ENCODE measurements at places on chromosomes 2 and 18. TPM values are rescaled to one million over a fixed set of nuclear protein-coding genes. Genes with fewer than 3 reads are reported as not detected.

Gene GPR155
- 3.8 TPM for total RNA-seq

Gene ARHGAP15
- 0.42 TPM for total RNA-seq

Gene RTP5
- not detected for total RNA-seq

- DNase-seq: peak; percentile 6
These were observed 37.8 kb downstream of the COMMD1 start for GRCh38 chr2:61943251-61943650.

GRCh38 chr2:231960810-231961348, 634 bp upstream of the DIS3L2 start:
- DNase-seq: no peak

- no peak for DNase-seq
These were observed 52.2 kb upstream of the OTOS start for GRCh38 chr2:240192661-240193060.

DNA sequence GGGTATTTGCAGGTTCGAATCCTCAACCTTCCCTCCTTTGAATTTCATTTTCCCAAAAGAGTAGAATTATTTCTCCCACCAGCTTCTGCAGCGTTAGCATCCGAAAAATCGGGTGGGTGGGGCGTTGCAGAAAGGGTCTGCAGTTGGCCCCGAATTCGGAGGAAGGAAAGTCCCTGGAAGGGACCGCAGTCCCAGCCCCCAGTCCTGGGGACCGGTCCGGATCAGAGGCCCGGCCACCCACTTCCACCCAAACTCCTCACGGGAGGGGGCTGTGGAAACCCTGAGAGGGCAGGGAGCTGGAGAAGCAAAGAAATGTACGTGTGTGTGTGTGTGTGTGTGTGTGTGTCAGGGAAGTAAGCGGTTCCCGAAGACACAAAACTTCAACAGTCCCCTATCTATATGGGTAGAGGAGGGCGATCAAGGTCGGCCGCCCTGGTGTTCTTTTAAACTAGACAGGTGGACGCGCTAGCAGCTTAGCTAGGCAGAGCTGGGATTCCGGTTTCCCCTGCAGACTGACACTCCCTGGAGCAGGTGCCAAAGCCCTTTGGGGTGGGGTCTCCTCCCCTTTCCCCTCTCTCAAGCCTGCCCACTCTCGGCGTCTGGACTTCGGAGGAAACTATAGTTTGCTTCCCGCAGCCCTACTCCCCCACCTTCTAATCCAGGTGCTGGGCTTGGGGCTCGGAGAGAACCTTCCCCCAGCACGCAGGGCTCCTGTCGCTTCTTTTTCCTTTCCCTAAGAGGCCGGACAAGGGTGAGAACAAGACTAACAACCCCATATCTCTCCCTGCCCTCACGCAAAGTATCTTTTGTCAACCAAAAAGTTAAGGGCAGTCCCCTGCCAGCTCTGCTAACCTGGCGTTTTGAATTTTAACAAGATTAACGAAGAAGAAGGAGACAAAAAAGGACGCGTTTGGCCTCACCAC, 4.8 kb upstream of the ONECUT2 start:
- no peak for DNase-seq
